ENCODE measurements at places on chromosomes 16 and 17. TPM values are rescaled to one million over a fixed set of nuclear protein-coding genes. Genes with fewer than 3 reads are reported as not detected.

CCL5 gene
- total RNA-seq = 5.3 TPM

ITGAX gene
- 41.1 TPM for total RNA-seq

C17orf78 gene
- total RNA-seq = not detected

TP53TG3 gene
- not detected for total RNA-seq

CD79B gene
- total RNA-seq = 5.3 TPM

OSGIN1 gene
- 11.5 TPM for total RNA-seq

GRCh38 chr16:50248845-50249244 lies 17.5 kb upstream of the ADCY7 start:
- no peak for DNase-seq

GRCh38 chr16:12516621-12517309 lies 286.9 kb downstream of the CPPED1 start:
- no peak for DNase-seq

- no peak for DNase-seq
Measured at GRCh38 chr16:74585846-74586443, 21.0 kb downstream of the GLG1 start.

DNA sequence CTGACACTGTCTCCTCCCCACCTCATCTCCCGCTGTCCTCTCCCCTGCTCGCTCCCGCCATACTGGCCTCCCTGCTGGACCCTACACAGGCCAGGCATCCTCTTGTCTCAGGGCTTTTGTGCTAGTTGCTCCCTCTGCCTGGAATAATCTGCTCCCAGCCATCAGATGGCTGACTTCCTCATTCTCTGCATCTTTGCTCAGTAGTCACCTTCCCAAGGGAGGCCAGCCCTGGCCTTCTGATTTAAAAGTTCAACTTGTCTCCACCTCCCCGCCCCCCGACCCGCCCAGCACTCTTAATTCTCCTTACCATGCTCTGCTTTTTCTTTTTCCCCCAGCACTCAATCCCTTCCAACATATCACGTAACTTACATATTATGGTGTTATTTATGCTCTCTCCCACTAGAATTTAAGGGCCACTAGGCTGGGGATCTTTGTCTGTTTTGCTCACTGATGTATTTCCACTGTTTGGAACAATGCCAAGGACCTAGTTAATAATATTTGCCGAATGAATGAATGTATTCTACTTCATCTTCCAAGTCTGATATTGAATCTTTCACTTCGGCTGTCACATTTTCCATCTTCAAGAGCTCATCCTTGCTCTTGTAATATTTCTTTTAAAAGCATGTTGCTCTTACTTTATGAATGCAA lies 178.3 kb downstream of the CDK5R1 start:
- no peak for DNase-seq

- no peak for DNase-seq
Measured at GRCh38 chr16:81810894-81811538, 31.9 kb downstream of the PLCG2 start.
